Astrocyte of the spinal cord (primary cell): ENCODE measurements at places on chromosomes 5 and 9.
A peak's percentile ranks its signal among the peaks of the same experiment; 100 is the strongest.

- no peak for DNase-seq
Measured at GRCh38 chr9:6557883-6558616, 87.5 kb downstream of the GLDC start.

GRCh38 chr5:89128092-89128491 is 245.1 kb upstream of the MEF2C start:
- no peak for DNase-seq

DNA sequence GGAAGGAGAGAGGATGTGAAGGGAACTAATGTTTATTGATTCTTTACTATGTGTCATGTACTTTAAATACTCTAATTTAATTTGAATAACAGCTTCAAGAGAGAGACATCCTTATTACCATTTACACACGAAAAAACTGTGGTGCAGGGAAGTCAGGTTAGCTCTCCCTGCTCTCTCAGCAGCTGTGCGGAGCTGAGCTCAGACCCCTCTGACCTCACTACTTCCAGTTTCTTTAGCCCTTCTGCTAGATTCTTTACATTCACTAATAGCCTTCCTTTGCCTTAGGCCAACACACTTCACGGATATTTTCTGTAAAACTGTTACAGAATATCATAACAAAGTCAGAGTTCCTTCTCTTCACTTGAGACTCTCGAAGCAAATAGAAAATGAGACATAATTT is 131.3 kb upstream of the ARRDC3 start:
- DNase-seq = no peak

DNA sequence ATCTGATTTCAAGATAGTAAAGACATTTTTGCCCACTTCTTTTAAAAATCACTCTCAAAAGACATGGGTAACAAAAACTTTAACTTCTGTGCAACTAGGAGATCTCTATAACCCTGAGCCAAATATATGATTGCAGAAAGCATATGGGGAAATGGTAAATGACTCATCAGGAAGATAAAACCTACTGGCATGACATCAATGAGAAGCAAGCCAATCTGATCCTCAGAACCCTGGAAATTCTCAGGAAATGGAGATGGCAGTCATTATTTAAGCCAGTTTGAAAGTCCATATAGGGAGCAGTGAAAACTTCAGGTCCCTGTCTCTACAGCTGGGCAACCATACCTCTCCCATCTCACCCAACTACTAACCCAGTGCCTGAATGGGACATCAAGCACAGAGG is 249.7 kb upstream of the NREP start:
- DNase-seq = peak; percentile 55

GRCh38 chr5:133944263-133945185 is 23.9 kb downstream of the C5orf15 start:
- DNase-seq = peak; percentile 41

DNA sequence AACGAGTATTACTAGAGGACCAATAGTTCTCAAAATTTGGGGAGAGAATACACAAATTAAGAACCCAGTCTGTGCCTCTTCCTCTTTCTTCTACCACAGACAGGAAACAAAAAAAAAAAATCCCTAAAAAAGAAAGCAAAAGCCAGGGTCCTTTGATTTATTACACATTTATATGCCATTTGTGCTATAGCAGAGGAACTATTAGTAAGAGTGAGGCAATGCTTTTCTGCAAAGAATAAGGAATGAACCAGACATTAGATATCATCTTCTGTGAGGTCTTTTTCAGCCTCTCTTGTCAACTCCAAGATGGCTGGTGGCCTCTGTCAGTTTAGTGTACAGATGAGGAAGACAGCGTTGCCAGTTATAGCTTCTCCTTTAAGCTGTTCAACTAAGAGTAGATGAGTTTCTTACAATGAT is 127.6 kb downstream of the RFX3 start:
- no peak for DNase-seq

DNA sequence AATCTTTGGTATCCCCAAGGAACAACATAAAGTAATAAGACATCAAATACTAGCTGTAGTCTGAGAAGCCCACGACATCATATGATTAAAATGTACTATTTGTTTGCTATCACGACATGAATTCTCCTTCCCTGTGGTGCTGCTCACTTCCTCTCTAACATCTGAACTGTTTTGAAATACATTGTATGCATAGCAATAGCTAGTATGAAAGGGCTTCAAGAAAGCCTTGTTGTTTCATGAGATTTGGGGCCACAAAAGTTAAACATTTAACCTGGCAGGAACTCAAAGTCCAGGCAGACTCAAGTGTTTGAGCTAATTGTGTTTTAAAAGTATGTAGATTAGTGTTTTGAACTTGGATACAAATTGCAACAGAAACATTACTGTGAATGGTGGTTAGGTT is 237.4 kb upstream of the PTGER4 start:
- peak; percentile 87 for DNase-seq

GRCh38 chr5:159735749-159736660 is 180.3 kb upstream of the ADRA1B start:
- DNase-seq = peak; percentile 30

GRCh38 chr5:13783726-13784125 is 160.8 kb downstream of the DNAH5 start:
- DNase-seq = no peak

DNA sequence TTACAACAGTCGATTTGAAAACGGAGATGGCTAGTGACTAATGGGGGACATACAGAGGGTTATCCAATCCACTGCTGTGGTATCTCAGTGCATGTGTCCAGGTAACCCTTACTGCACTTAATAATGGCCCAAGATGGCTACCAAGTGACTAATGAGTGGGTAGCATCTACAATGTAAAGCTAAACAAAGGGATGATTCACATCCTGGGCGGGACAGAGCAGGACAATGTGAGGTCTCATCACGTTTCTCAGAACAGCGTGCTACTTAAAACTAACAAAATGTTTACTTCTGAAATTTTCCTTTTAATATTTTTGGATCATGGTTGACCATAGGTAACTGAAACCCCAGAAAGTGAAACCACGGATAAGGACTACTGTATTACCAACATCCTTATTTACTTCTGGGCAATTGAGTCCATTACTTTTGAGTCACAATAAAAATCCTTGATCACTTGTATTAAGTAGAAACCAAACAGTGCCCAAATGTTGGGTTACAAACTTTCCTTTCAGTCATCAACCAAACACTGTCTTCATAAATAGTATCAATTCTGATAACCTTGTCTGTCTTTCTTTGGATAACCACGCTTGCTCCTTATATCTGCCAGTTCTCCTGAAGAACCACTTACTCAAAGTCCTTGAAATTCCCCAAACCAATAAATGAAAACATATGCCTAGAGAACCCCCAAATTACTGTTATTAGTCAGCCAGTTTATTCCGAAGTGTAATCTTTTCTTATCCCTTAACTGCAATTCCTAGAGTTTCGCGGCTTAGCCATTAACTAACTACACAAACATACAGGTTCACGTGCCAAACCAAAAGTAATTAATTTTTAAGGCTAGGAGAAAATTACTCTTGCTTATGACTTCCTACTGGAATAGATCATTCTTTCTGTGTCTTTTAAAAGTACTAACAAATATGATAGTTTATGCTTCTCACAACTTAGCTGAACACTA is 59.7 kb downstream of the ELL2 start:
- DNase-seq = peak; percentile 67

DNA sequence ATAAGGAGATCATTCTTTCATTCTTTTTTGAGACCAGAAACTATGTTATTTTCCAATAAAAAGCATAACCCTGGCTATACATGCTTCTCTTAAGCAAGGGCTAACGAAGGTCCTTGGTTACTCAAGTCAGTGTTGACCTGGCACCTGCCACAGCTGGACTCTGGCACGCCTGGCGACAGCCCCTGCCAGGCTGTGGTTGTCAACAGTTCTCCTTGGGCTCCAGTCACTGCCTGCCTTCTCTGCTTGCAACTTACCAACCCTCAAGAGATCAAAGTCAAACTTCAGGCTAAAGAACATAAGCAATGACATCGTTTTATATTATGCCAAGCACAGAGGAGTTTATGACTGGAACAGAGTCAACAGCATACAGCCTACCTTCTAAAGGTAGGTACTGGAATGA is 61.4 kb upstream of the TBC1D9B start:
- no peak for DNase-seq

DNA sequence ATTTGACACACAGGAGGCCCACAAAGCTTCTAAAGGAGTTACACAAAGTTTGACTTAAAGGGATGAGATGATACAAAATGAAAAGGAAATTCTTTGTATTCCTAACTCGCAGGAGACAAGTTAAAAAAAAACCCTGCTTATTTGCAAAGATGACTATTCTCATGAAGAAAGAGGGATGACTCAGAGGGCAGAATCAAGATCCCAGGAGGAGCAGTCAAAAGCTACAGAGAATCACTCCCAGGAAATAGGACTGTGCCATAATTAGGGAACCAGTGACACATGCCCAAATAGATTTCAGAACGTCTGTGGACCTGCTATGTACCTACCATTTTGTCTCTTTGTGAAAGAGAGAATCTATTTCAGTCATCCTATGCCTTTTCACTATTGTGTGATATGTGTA is 103.5 kb upstream of the ARRDC3 start:
- DNase-seq = peak; percentile 26

GRCh38 chr5:124393584-124394379 is 352.7 kb downstream of the ZNF608 start:
- DNase-seq = no peak

- peak; percentile 72 for DNase-seq
Measured at GRCh38 chr9:6645355-6646292, at the start of gene GLDC. Gene GLDC, minus strand, starts transcription at chr9:6645729. Its CDS starts 230 bp downstream, at chr9:6645499.

GRCh38 chr5:153352685-153353219 is 137.7 kb upstream of the GRIA1 start:
- DNase-seq = no peak

DNA sequence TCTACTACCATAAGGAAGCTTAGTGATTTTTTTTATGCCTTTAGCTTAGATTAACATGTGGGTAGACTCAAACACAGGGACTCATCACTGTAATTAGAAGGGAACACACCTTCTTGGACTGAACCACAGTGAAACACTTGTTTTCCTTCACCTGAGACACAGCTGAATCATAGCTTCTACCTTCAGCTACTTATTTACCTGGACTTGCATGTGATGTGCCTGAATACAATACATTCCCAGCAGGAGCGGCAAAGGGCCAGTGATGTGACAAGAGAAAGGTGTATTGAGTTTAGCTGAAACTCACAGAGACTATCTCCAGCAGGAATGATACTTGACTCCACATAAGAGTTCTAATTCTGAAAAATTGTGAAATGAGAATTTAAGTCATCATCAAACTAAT is 37.8 kb downstream of the GRAMD2B start:
- DNase-seq = no peak

- DNase-seq = no peak
Measured at GRCh38 chr5:171270136-171270535, 38.9 kb upstream of the TLX3 start.

GRCh38 chr5:6158974-6159831 is 219.1 kb downstream of the MED10 start:
- peak; percentile 78 for DNase-seq

DNA sequence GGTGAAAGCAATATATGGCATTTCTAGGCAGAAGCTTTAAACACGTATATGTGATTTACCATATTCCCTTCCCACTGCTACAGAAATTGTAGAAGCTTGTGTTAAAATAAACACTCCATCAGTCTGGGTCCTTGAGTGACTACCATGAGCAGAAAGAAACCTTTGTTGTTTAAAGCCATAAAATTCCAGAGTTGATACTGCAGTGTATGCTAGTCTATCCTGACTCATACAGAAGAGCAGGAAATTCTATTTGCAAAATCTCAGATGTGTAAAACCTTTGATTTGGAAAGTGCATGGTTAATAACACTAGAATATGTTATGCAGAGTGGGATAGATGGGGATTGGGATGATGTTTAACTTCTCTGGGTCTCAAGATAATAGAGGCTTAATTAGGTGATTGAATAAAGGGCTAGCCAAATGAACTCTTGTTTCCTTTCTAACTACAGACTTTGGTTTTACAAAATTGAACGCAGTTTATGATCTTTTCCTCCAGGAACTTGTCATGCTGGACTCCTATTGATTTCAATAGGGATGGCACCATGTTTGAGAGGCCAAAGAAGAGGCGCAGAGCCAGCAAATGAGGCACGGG is 282.7 kb upstream of the VLDLR start:
- no peak for DNase-seq

GRCh38 chr5:218457-219291 is 554 bp downstream of the SDHA start:
- peak; percentile 26 for DNase-seq

DNA sequence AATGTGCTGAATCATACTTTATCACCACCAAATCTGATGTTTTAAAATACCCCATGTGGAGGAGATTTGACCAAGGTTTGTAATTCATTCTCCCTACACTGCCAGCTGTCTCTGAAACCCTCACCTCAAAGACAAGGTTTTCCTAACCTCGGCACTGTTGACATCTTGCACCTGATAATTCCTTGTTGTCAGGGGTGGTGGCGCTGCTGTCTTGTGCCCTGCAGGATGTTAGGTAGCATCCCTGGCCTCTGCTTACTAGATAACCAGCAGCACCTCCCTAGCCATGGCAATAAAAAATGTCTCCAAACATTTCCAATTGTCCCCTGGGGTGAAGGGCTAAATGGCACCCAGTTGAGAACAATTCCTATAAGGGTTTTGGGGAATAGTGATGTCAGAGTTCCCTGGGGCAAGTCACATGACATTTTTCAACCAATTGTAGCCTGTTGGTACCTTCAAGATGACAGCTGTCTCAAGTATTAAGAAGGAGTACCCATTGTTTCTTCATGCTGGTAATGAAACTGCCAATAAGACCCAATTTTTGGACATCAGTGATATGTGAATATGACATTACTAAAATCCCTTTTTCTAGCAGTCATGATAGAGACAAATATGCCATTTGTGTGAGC is 160.6 kb upstream of the PLCXD3 start:
- DNase-seq = no peak

DNA sequence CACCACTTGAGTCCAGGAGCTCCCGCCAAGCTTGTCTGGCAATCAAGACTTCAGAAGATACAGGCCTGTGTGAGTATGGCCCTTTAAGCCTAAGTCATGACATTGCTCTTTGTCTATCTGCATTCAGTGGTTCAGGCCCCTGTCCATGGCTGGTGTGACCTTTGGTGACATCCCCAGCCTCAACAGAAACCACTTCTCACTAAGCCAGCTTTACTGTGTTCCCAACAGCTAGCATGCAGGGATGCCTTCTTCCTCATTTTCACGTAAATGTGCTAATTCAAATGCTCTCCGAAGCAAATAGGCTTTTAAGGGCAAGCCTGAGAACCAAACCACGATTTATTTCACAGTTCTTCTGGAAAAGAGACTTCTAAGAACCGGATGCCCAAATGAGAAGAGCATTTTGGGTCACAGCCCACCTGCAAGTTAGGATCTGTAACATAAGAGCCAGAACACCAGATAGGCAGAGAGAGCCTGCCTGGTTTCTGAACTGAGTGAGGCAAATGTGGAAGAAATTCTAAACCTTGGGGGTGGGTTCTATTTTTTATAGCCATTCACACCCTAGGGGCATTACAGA is 14.9 kb downstream of the CD180 start:
- DNase-seq = peak; percentile 15

GRCh38 chr5:149667084-149667828 is 62.9 kb upstream of the PPARGC1B start:
- DNase-seq = peak; percentile 18

DNA sequence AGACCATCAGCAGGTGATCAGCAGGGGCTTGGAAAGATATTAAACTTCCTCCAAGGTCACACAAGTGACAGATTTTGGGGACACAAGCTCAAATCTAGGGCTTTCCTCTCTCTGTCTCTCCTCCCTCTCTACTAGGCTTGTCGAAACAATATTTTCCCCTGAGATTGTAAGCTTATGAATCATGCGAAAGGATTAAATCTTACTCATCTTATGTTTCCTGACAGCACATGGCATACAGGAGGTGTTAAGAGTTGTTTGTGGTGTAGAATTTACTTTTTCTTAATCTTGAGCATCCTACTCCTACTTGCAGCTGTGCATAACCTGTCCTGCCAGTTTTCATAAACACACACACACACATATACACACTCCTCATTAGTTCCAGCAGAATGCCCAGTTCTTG is 186.3 kb downstream of the MARCHF11 start:
- DNase-seq = peak; percentile 33
